ENCODE measurements at places on chromosomes 3 and 15.

DNA sequence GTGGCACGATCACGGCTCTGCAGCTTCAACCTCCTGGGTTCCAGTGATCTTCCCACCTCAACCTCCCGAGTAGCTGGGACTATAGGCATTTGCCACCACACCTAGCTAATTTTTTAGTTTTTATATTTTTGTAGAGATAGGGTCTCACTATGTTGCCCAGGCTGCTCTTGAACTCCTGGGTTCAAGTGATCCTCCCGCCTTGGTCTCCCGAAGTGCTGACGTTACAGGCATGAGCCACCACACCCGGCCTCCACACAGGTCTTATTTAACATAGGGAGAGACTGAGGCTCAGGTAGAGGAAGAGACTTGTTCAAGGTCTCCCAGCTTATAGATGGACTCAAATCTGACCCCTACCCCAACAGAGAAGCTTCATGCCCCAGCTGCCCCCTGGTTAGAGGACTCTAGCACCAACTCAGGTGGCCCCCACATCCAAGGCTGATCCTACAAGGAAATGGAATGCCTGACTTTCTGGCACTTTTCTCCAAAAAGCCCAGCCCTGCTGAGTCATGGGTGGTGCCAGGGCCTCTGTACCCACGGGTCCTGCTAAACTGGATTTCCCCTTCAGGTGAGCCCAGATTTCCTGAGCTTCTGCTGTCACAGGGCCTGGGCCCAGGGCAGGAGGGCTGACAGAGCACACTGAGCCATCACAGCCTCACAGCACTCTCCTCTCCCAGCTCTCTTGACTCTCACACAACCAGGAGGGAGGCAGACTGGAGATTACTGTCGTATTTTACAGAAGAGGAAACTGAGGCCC is 5.6 kb downstream of the TMEM40 start:
- no peak for DNase-seq

DNA sequence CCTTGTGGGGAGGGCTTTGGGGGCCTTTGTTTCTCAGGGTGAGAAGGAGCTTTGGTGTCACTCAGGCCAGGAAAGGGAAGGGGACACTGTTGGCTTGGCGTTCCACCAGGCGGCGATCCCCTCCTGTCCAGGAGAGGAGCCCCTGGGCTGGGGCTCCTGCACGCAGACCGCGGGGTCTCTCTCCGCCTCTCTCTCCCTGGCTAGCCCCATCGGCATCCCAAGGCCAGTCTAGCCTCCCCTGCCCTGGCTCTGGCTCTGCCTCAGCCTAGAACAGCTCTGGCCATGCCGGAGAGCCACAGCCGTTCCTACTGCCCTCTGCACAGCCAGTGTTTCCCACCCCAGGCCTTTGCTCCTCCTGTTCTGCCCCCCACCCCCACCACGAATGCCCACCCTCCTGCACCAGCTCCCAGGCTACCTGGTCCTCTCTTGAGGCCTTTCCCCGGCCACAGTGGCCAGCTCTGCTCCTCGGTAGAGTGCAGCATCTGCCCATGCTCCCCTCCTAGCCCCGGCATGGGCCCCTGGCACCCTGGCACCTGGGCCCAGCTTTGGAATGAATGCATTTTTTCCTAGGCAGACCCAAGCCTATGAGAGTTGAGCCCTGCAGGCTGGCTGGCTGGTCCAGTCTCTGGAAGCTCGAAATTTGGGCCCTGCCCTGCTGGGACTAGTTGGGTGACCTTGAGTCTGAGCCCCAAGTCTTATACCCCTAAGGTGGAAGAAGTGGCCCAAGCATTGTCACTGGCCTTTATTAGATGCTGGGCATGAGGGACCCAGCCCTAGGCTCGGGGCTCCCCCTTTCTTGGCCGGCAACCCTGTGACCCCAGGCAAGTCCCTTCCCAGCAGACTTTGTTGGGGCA is 2.4 kb downstream of the PLXNA1 start:
- no peak for DNase-seq

DNA sequence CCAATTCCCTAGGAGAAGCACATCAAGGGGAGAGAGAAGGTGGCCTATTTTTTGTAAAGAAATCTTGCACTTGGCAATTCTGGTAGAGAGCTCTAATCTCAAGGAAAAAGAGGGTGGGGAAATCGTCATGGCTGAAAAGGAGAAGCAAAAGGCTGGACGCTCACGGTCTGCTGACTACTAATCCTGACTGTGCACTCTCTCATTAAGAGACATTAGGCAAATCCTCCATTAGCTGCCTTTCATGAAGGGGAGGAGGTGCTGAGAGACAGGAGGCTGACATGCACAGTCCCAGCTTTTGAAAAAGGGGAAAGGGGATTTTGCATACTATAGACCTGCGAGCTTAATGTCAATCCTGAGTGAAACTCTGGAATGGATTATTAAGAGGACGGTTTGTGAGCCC is 170.0 kb downstream of the NR2F2 start:
- DNase-seq, result no peak

- no peak for DNase-seq
Measured at GRCh38 chr3:47890126-47890827, 87.3 kb downstream of the DHX30 start.

- no peak for DNase-seq
Measured at GRCh38 chr3:72517921-72518424, 330.3 kb downstream of the SHQ1 start.
